Stimulated activated CD4-positive, alpha-beta T cell treated with anti-CD3 and anti-CD28 coated beads, Interleukin-1b, Interleukin-23, amount 100 ng/mL, for 1 hour (primary cell): ENCODE measurements at places on chromosomes 12 and 14.

DNA sequence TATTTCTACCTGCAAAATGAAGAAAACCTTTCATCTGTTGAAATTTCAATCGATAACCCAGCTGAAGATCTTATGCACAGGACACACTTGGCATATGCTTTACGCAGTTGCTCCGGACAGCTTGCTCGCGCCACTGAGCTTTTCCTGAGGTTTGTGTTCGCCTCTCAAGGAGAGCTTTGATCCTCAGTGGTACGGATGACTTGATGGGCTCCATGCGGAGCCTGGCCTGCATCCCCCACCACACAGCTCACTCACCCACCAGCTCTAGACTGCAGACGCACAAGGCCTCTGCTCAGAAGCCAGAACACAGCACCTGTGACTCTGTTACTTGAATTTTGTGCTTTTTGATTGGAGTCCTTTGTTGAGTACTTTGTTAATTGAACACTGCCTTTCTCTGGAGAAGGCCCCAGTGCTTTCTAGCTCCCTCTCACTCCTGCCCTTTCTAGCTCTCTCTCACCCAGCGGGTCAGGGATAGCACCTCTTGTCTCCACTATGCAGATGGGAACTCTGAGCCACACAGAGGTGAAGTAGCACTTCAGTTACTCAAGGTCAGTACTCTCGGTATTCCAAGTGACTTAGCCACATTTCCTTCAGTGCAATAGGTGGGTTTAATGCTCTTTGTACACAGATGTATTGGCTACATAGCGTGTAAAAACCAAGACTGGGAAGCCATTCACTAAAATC is 52.1 kb downstream of the TBC1D30 start:
- DNase-seq, result no peak

- no peak for DNase-seq
These were observed 69.4 kb downstream of the CD163L1 start for GRCh38 chr12:7374423-7375144.

DNA sequence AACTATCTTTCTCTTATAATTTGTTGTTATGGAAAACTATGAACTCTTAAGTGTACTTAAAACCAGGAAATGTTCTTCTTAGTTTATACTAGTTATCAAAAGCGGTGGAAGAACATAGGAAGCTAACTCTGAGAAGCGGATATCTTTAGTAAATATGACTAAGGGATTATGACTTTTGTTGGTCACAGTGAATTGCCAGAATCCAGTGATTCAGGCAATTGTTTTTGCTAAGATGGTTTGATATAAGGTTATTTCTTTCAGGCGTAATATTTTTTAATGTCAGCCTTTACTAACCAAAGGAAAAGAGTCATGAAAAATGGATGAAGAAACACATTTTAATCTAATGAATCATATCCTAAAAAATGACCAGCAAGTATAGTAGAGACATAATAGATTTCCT is 473.5 kb downstream of the FOXG1 start:
- no peak for DNase-seq

DNA sequence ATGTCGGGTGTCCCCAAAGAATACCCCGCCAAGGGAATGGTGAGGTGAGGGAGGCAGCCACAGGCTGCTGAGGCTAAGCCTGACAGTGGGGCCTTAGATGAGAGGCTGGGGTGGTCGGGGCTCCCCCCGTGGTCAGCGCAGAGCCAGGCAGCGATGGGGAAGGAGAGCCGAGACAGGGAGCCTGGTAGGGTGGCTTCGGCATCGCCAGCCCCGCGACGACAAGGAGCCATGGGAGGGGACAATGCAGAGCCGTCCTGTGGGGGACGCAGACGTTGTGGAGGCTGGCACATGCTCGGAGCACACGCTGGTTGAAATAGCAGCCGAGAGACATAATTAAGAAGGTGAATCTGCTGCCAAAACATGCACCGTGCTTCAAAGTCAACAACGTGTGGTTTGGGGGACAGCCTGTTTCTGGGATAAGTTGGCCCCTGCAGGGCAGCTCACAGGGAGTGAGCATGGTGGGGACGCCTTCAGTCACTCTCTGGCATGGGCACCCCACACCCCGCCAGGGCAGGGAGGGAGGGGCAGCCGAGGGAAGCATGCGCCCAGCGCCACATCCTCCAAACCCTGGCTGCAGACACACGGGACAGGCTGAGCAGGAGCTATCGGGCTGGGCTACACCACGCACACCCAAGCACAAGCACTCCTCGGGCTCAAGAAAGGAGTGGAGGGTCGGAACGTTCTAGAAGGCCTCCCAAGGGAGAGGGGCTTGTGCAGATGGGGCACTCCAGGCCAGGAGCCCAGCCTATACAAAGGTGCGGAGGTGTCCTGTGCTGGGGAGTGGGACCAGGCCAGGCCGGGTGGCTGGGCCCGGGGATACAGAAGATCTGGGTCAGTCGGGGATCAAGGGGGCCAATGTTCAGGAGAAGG is 66.6 kb upstream of the C14orf180 start:
- no peak for DNase-seq

DNA sequence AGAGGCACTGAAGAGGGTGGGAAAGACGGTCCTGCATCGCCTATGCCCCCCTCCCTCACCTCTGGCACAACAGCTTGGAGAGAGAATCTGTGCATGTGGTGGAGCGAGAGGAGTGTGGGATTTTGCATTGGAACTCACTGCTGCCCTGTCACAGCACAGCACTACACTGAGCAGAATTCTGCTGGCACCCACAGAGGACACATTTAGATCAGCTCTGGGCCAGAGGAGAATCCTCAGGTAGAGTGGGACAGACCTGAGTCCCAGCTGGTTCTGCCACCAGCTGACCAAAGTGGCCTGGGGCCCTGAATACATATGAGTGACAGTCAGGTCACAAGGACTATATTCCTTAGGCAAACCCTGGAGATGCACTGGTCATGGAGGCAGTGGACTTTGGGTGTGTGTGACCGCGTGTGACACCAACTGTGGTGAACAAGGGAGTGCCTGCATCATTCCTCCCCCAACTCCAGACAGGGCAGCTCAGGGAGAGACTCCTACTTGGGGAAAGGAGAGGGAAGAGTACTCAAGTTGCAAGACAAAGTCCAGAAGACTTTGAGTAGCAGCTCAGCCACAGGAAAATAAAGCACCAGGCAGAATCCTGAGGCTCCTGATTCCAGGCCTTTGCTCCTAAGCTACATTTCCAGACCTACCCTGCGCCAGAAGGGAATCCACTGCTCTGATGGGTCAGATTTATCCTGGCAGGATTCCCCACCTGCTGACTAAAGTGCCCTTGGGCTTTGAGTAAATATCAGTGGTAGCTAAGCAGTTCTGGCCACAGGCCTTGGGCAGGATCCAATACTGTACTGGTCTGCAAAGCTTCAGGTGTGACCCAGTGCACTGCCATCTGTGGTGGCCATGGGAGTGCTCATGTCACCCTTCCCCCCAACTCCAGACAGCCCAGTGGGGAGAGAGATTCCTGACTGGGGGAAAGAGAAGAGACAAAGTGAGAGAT is 10.6 kb upstream of the ACOT1 start:
- DNase-seq, result no peak

DNA sequence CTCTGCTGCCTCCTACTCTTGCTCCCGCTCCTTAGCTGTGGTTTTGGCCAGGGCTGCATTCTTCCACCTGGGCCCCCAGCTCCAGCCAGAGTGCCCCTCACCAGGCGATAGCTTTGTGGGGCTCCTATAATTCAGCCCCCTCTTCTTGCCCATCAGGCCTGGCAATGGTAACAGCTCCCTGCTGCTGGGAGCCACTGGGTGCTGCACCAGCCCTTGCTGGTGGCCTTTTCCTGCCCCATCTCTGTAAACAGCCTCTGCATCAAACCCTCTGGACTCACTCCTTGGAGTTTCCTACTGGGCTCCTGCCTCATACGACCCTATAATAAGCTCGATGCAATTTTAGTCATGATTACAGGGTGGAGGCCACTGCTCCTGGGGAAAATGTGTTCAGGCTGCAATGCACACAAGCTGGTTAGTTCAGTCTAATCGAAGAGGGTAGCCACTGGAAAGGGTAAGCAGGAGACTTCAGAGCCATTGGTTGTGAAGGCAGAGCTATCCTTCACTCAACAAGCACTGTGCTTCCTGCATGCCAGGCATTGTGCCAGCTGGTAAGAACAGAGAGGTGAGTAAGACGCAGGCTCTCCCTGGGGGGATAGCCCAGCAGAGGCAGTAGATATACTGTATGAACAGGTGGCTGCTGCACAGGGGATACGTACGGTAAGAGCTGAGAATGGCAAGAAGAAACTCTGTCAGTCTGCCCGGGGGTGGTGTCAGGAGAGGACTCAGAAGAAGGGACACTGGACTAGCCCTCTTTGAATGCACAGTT is 24.7 kb downstream of the CLMN start:
- DNase-seq, result no peak

GRCh38 chr12:115752156-115752555 is 525.3 kb downstream of the MED13L start:
- DNase-seq, result no peak
